ENCODE measurements at places on chromosomes 12 and 14. TPM values are rescaled to one million over a fixed set of nuclear protein-coding genes. Genes with fewer than 3 reads are reported as not detected.

DNA sequence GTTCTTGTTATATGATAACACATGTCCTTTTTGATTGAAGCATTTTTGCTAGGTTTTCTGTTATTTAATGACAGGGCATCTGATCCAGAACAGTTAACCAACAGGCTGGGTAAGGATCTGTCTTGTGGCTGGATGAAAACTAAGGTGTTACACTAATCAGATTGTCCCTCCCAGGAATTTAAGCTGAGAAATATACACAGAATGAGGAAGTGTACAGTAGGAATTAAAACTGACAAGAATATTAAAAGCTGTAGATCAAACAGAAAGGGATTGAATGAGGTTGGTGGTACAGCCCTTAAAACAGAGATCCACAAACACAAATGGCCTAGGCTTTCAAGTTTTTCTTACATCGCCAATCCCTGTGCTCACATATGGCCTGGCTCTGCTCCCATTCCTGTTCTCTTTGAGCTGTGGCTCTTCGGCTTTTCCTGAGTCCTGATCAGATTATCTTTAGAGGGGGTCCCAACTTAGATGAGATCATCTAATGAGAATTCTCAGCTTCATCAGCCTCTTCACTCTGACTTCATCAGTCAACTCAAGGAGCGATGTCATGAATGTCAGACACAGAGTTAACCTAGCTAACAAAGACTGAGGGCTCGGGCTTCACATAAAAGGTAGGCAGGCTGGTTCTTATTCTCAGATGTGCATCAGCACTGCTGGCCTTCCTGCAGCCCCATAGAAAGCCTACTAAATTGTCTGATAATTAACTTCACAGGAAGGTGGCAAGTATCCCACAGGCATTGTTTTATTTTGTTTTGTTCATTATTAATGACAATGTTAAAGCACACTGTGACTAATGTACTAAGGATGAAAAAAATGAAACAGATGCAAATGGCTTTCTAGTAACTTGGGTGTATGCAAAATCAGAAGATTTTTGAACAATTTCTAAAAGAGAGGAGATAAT lies 11.4 kb downstream of the PYGL start:
- no peak for DNase-seq
- H3K4me3 ChIP-seq = no peak overlapping the region
- peaks cover 3% of the 10 kb centered on the region for H3K4me1 ChIP-seq
- H3K36me3 ChIP-seq = no peaks in the 10 kb centered on the region
- H3K27ac ChIP-seq = no peak overlapping the region

GRCh38 chr12:103875666-103876065 lies 34.6 kb upstream of the NT5DC3 start:
- H3K4me3 ChIP-seq = no peak overlapping the region
- no peak for DNase-seq
- no peaks in the 10 kb centered on the region for H3K36me3 ChIP-seq
- no peak overlapping the region for H3K27ac ChIP-seq
- H3K27me3 ChIP-seq = no peaks in the 10 kb centered on the region

P2RX2 gene
- not detected for total RNA-seq

PIGH gene
- 50.9 TPM for total RNA-seq

DNA sequence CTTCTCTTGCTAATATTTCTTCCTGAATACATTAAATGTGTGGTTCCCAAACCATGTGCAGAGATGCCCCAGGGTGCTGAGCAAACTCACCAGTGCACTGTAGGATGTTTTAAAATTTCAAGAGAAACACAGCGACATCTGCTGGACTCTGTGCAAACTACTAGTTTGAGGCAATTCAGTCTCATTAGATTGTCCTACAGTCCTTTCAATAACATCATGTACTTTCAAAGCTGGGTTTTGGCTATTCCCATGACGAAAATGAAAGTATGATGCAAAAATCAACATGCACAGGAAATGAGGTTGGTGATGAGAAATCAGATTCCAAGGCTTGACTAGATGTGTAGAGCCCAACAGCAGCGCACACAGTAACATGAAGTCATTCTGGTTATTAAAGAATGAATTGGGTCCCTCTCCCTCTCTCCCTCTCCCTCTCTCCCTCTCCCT lies 66.3 kb downstream of the CLIP1 start:
- H3K4me1 ChIP-seq = peaks cover 4% of the 10 kb centered on the region
- H3K4me3 ChIP-seq = no peak overlapping the region
- DNase-seq = peak; percentile 73
- no peak overlapping the region for H3K27ac ChIP-seq
- H3K36me3 ChIP-seq = peaks cover 41% of the 10 kb centered on the region

CCNB1IP1 gene
- total RNA-seq = 21.5 TPM

DNA sequence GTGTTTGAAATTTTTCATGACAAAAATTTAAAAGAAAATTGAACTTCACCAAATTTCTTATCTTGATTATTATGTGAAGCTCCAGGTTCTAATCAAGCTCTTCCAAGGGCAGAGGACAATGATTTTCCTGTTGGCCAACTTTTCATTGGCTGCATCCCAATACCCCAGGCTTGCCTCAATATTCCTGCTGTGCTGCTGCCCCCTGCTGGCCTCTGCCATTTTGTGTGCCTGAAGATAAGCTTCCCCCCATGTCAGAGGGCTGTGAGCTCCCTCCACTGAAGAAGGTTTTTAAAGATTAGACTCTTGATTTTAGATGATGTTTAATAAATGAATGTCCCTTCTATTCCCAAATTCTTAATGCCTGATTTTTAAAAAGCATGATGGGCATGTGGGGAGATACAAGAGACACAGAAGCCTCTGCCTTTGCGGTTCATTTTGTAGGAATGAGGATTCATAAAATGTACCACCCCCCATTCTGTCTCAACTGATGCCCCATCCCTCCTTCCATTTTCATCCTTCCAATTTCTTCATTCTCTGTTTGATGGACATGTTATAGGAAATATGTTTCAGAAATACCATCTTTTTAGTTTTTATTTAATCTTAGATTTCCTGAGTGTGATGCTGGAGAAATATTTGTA lies 76.7 kb upstream of the RGS6 start:
- H3K27ac ChIP-seq = no peak overlapping the region
- peak; percentile 52 for DNase-seq
- no peaks in the 10 kb centered on the region for H3K36me3 ChIP-seq
- H3K4me3 ChIP-seq = no peak overlapping the region
- peaks cover 4% of the 10 kb centered on the region for H3K27me3 ChIP-seq

DNA sequence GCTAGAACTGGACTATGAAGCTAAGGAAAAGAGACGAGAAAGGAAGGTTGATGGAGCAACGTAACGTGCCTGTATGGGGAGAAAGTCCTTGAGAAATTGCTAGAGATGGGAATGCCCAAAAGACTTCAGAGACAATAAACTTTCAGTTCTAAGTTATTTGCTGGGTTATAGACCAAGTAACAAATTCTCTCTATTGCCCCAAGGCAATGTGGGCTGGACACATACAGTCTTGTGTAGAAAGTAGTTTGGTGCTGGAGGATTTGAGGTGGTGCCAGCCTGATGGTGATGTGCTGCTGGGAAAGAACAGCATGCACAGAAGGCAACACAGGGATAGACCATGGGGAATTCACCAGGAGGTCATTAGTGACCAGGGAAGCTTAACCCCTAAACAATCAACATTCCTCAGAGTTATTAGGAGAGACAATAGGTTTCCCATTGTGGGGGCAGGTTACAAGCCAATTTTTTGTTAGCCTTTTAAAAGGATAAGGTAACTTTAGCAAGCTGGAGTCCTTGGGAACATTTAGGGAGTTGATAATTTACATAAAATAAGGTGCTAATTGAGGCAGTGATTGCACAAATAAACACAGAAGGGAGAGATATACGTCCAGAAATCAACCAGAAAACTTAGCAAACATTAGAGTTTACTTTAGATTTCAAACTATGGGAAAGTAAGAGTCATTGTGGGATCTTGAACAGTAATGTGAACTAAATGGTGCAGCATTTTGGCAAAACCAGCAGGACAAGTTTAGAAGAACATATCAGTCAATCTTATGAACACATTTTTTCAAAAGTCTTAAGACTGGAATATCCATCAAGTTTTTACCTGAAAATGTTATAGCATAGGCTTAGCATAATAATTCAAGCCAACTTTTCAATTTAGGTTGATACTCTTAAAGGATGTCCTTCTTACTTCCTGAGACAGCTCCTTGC lies 61.4 kb downstream of the LMNTD1 start:
- H3K4me1 ChIP-seq = peaks cover 3% of the 10 kb centered on the region
- no peak overlapping the region for H3K27ac ChIP-seq

DNA sequence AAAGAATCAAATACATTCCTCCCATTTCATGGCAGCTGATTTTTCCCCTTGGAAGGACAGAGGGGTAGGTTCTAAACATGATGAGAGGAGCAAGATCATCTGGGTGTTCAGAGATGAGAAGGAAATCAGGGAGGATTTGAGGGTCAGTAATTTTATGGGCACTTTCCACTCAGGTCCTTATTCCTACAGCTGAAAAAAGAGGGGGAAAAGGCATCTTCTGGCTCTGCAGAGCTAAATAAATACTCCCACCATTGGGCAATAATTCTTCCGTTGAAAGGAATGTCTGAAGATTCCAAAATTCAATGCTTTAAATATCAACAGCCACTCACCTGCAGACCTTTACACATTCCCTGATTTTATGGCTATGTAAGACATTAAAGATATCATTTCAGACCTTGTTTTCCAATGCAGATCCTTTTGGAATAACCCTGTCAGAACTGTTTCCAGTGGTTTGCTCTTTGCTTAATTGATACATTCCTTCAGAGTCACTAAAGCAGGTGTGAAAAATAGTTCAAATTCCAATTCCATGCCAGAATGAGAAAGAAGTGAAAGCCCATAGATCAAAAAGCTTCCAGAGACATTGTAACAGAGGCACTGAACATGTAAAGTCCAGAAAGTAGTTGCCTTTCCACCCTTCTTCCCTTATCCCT lies 233.3 kb upstream of the KRR1 start:
- DNase-seq = no peak
- no peaks in the 10 kb centered on the region for H3K36me3 ChIP-seq
- H3K27me3 ChIP-seq = no peaks in the 10 kb centered on the region
- H3K4me1 ChIP-seq = no peaks in the 10 kb centered on the region
- no peak overlapping the region for H3K27ac ChIP-seq

AKAP5 gene
- 11.1 TPM for total RNA-seq

DNA sequence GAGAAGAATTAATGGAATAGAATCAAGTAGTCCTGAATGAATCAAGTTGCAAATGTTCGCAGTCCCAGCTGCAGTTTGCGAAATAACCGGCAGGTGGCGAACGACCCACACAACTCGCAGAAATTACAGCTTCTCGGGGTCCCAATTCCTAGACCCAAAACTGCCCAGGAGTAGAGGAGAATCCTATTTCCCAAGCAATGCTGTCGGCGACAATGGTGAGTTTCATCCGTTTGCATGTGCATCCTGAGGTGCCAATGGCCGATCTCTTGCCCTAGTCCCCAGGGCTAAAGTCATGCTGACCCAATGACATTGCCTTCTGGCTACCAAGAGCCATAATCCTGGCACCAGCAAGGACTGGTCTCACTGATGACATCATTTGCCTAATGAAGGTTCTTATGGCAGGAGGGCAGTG lies 8.5 kb upstream of the ASCL1 start:
- no peaks in the 10 kb centered on the region for H3K36me3 ChIP-seq
- DNase-seq = peak; percentile 69
- H3K4me3 ChIP-seq = no peak overlapping the region

DNA sequence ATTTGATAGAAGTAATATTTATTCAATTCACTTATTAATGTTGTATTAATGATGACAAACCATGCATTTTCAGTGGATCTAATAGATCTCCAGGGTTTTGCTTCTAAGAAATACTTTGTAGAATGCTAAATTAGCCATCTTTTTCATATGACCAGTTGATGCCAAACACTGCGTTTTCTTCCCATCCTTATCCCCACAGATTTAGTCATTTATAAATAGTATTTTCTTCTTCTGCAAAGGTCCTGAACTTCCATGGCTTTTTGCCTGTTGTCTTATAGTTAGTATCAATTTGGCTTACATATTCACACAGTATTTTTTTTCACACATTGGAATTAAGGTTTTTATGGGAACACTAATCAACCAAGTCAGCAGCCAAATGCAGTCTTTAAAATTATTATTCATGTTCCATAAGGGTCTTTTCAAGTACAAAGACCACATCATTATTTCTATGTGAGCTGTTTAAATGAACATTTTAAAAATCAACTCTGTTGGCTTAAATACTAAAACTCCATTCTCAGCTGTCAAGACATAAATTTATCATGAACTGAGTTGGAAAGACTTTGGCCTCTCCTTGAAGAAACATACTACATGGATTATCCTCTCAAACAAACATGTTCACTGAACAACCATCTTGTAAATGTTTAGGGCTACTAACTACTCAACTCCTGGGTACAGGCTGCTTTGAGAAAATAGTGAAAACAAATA lies 1278.4 kb upstream of the FLRT2 start:
- no peaks in the 10 kb centered on the region for H3K4me1 ChIP-seq
- no peaks in the 10 kb centered on the region for H3K36me3 ChIP-seq
- DNase-seq = no peak
- H3K4me3 ChIP-seq = no peak overlapping the region
- H3K27me3 ChIP-seq = no peaks in the 10 kb centered on the region

- DNase-seq = no peak
- no peak overlapping the region for H3K4me3 ChIP-seq
- H3K36me3 ChIP-seq = no peaks in the 10 kb centered on the region
- H3K27me3 ChIP-seq = no peaks in the 10 kb centered on the region
Observed at GRCh38 chr12:38160318-38161122, 156.1 kb upstream of the ALG10B start.

- H3K36me3 ChIP-seq = no peaks in the 10 kb centered on the region
- H3K27ac ChIP-seq = no peak overlapping the region
- DNase-seq = no peak
- no peaks in the 10 kb centered on the region for H3K4me1 ChIP-seq
- H3K27me3 ChIP-seq = no peaks in the 10 kb centered on the region
Observed at GRCh38 chr12:82277582-82277981, 80.6 kb downstream of the CCDC59 start.

- H3K4me1 ChIP-seq = peaks cover under 1% of the 10 kb centered on the region
- no peak for DNase-seq
- no peaks in the 10 kb centered on the region for H3K27me3 ChIP-seq
- no peak overlapping the region for H3K4me3 ChIP-seq
- H3K36me3 ChIP-seq = no peaks in the 10 kb centered on the region
- no peak overlapping the region for H3K27ac ChIP-seq
Observed at GRCh38 chr12:89679631-89680030, 29.0 kb downstream of the ATP2B1 start.
